WTC11 (cell line): ENCODE measurements at places on chromosomes 1 and 21.

DNA sequence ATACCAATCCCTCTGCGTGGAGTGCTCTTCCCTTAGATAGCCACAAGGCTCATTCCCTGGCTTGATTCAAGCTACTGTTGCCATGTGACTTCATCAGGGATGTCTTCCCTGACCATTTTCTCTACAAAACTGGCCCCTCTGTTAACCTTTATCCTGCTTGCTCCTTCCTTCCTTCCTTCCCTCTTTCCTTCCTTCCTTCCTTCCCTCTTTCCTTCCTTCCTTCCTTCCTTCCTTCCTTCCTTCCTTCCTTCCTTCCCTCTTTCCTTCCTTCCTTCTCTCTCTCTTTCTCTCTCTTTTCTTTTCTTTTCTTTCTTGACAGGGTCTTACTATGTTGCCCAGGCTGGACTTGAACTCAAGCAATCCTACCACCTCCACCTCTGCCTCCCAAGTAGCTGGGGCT, 6.2 kb upstream of the RYR2 start:
- no peak for DNase-seq

GRCh38 chr1:59007429-59007819, 223.6 kb upstream of the JUN start:
- no peak for DNase-seq

GRCh38 chr21:29219165-29219770, 79.5 kb upstream of the BACH1 start:
- no peak for DNase-seq

DNA sequence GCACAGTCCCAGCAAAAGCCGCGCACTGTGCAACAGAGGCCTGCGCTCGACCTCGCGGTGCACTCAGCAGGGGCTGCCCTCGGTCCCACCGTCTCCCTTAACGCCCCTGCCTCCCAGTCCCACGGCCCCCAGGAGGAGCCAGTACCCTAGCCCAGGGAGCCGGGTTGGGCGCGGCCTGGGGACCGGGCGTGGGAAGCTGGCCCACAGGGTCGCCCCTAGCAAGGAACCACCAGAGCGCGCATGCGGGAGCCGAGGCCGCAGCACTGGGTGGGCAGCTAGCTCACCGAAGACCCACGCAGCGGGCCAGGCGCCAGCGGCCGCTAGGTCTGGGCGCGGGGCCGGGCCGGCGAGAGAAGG, 21.6 kb upstream of the ZNF678 start:
- no peak for DNase-seq

DNA sequence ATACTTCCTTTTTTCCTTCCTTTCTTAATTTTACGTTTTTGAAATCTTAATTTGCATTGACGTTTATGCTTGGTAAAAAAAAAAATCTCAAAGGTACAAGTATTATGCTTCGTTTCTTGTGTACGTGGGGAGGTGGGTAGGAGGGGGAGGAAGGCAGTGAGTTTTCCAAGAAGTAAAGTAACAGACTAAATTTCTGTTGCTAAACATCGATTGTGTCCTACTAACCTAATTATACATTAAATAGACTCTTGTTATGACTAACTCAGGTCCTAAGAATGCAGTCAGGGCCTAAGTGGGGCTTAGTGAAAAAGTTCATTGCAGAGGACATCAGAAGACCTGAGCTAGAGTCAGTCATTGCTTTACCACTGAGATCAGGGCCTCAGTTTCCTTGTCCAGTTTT, 17.5 kb downstream of the NEK7 start:
- no peak for DNase-seq

DNA sequence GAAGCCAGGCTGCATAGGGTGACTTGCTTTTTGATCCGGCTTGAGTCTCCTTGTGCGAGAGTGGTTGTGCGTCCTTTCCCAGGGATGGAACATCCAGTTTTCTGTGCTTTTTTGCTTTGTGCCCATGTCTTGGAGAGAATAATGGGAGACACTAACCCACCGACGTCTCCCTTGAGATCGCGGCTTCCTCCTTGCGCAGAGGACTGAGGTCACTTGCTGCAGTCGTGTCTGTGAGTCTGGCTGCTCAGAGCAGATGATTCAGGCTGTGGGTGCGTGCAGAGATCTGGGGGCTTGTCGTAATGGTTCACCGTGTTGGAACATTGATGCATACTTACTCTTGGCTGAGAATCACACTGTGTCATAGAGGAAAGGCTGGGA, 164.5 kb upstream of the CACNA1E start:
- DNase-seq, result no peak

DNA sequence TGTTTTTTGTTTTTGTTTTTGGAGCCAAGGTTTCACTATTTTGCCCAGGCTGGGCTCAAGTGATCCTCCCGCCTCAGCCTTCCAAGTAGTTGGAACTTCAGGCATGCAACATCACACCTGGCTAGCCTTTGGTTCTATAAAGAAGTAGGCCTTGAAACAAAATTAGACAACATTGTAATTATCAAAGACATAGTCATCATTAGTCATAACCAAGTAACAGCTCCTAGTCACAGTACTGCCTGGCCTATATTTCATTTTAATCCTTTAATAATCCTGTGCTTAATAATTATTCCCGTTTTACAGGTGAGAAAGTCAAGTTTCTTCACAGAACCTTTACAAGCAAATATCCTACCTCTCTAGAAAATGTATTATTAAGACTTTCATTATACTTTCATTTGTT, 52.3 kb upstream of the TBX15 start:
- no peak for DNase-seq

DNA sequence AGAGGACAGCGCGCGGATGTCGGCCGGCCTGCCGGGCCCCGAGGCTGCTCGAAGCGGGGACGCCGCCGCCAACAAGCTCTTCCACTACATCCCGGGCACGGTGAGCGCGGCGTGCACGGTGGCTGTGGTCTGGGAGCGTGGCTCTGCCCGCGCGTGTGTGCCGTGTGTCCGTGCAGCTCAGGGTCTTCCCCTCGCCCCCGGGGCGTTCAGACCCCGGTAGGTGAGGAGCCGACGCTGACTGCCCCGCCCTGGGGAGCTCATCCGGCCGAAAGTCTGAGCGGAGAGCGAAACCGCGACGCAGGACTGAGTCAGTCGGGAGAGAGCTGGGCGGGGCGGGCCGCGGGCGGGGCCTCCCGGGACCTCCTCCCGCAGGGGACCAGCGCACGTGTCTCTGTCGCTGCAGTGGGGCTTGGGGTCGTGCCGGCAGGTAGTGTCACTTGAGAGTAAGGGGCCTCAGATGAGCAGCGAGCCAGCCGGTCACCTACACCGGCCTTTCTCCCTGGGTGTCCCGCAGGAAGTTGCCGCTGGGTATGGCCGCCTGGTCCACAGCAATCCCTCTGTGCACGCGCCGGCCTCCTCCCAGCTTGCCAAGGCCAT, 520 bp downstream of the PLEKHN1 start:
- DNase-seq, result peak; percentile 69

DNA sequence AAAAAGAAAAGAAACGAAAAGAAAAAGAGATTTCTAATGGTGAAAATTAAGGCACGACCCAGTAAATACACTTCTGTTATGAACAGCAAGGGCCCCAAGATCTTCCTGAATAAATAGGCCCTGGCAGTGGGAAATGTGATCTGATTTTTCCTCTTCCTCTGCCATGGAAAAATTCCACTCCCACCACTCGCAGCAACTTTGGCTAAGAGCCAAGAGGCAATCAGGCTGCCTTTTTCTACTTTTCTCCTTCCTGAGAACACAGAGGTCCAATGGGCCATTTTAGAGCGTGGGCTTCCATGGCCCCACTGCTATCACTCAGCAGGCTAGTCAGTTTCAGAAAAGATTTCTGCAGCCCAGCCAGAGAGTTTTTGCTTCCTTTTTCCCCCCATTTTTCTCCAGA, 33.7 kb upstream of the AK4 start:
- DNase-seq, result no peak

- no peak for DNase-seq
Measured at GRCh38 chr1:187433598-187433997, 604.8 kb downstream of the PLA2G4A start.

GRCh38 chr21:40120940-40121575, 253.8 kb downstream of the PCP4 start:
- DNase-seq, result no peak

GRCh38 chr1:60591583-60591982, 490.8 kb upstream of the NFIA start:
- DNase-seq, result no peak

DNA sequence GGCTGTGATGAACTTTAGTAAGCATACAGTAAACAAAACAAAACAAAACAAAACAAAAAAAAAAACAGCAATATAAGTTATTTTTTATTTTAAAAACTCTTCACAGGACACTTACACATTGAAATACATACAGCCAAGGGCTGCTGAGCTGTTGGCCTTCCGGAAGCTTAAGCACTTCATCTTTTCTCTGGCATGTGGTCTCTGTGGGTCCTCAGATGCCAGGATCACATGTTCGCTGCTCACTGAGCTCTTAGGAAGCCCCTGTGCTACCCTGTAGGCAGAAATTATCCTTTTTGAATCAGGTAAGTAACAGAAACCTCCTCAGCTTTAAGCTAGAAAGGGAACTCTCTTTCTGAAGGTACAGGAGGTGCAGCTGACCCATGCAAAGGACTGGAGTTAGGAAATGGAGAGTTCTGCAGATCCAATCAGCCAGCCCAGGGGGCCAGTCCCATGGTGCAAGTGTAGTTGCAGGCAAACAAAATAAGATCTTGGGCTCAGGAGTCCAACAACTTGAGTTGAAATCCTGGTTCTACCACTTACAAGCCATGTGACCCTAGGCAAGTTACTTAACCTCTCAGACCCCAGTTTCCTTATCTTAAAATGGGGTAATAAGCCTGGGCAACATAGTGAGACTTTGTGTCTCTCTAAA, 22.4 kb upstream of the MED18 start:
- DNase-seq, result no peak

DNA sequence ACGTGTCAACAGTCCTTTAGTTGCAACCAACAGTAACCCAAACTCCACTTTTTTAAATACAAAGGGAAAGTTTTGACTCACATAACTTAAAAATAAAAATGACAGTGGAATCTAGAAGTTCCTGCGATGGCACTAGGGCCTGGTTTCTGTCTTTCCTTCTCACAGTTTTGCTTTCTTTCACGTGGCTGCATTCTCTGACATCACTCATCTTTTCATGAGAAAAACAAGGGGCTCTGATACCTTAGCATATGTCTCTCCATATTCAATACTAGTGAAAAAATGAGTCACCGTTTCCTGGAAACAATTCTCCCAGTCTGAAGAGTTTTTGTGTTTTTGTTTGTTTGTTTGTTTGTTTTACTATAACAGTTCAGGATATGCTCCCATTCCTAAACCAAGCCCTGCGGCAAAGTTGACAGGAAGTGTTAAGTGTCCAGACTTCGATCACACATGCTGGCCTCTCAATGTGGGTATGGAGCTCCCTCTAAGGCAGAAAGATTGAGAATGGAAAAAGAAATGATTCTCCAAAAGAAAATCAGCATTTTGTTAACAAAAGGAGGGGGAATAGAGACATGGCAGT, 483.3 kb downstream of the TTLL7 start:
- no peak for DNase-seq

DNA sequence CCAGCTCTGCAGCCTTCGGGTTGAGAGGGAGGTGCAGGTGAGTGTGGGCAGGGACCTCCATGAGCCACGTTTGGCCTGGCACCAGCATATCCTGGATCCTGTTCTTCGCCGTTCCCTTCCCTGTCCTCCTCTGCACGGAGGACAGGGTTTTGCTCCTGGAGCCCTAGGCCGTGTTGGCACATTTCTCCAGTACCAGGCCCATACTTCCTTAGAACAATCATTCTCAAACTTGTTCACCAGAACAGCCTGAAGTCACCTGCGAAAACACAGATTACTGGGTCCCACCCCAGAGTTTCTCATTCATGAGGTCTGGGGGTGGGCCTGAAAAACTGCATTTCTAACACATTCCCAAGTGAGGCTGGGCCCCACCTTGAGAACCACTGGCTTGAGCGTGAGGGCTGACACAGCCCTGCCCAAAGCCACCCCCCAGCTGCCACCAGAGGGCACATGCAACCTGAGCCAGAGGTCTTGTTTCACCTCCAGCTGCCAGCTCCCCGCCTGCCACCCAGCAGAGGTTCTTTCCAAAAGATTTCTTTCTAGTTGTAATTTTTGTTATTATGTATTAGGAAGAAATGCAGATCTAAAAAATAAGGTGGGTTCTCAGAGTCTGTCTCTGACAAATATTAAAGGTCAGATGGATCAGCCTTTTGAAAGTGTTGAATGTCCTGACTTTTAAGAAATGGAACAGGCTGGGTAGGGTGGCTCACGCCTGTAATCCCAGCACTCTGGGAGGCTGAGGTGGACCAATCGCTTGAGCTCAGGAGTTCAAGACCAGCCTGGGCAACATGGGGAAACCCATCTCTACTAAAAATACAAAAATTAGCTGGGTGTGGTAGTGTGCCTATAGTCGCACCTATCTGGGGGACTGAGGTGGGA, 39.6 kb upstream of the LDLRAP1 start:
- peak; percentile 83 for DNase-seq

- no peak for DNase-seq
Measured at GRCh38 chr1:221897321-221897721, 155.4 kb upstream of the DUSP10 start.

DNA sequence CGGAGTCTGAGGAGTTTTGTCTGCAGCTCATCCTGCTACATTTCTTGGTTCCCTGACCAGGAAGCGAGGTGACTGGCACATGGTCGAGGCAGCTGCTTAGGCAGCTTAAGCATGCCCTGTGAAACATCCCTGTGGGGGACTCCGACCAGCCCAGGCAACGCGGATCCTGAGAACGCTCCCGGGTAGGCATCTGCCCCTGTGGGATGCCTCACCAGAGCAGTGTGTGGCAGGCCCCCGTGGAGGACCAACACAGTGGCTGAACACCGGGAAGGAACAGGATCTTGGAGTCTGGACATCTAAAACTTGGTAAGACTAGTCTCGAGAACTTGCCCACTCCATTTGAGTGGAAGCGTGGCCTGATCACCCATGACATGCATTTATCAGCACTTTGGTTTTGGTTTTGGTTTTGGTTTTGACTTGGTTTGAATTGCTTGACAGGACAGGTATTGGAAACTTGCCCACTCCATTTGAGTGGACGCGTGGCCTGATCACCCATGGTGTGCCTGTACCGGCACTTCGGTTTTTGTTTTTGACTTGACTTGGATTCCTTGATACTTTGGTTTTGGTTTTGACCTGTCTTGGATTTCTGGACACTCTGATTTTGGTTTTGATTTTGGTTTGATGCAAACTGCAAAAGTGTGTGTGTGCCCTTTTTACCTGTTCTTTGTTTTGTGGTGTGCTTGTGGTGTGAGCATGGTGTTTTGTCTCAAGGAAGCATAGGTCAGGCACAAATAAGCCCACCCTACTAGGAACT, 12.2 kb upstream of the NEK2 start:
- no peak for DNase-seq

DNA sequence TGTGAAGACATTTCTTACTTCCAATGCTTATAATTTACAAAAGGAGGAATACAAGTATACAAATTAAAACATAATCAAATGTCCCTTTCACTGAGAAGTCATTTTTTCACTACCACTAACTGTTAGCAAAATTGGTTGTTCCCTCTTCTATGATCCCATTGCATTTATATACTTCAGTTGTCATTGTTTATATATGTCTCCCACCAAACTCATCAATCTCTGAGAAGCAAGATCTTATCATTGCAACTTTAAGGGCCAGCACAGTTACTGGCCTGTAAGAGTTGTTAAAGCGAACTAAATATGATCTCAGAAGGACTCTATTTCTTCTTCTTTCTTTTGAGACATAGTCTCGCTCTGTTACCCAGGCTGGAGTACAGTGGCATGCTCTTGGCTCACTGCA, 223.3 kb upstream of the DMRTA2 start:
- DNase-seq, result no peak
